ENCODE measurements at places on chromosomes 16 and 17.

- DNase-seq: no peak
Observed at GRCh38 chr16:29959293-29959692, 2.6 kb upstream of the TMEM219 start.

DNA sequence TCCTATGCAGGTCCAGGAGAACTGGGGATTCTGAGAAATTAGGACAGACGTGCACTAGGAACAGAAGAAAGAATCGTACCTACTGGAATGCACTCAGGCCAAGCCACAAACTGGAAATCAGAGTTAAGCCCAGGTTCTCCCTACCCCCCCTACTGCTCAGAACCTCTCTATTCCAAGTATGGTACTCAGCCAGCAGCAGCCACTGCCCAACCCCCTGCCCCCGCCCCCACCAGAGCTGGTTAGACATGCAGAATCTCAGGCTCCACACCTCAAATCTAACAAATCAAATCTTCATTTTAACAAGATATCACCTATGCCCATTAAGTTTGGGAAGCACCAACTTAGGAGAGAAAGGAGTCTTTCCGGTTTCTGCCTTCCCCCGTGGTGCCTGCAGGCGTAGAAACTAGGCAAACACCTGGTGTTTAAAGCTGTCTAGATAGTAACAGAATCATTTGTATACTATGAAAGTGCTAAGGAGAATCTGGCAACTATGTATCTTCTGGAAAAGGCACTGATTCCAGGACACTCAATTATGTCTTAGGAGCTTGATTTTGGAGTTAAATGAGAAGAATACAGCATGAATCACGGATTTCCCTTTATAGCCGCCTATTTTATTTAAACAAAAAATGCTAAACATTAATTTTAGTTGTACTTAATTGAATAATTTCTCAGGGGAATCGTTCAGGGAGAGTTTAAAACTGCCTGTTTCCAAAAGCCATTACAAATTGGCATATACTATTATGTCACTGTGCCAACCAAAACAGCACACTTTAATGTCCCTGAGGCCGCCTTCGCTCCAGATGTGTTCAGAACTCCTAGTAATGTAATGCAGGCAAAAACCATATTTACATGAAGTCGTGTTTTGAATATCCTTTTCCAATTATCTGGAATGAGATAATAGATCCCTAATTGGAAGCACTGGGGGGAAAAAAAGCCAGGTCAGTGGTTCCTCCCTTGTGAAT, 166.5 kb downstream of the STX8 start:
- no peak for DNase-seq

- DNase-seq: no peak
Observed at GRCh38 chr17:53719229-53719628, 103.5 kb upstream of the KIF2B start.

- DNase-seq: no peak
Observed at GRCh38 chr17:50480142-50480764, 1.6 kb downstream of the RSAD1 start.

DNA sequence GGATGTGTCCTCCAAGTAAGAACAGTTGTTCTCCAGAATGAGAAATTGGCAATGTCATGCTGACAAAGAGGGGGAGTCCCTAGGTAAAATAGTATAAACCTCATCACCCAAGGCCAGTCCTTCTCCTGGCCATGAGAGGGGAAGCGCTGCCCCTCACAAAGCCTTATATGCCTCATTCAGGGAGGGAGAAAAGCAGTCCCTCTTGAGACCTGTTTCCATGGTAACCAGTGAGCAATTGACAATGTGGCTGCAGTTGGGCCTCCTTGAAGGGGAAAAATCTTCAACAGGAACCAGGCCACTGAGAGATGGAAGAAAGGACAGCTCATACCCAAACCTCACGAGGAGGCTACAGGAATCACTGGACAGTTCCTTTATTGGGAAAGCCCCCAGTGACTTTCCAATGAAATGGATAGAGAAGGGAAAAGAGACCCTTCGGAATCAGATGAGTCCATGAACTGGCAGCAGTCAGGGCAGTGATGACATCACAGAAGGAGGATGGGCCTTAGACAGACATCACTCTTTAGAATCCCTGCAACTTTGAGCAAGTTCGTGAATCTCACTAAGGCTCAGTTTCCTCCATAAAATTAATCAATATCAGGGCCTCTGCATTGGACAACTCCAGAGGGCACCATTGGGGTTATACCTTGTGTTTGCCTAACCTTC, 275.7 kb downstream of the TOX3 start:
- DNase-seq: no peak

DNA sequence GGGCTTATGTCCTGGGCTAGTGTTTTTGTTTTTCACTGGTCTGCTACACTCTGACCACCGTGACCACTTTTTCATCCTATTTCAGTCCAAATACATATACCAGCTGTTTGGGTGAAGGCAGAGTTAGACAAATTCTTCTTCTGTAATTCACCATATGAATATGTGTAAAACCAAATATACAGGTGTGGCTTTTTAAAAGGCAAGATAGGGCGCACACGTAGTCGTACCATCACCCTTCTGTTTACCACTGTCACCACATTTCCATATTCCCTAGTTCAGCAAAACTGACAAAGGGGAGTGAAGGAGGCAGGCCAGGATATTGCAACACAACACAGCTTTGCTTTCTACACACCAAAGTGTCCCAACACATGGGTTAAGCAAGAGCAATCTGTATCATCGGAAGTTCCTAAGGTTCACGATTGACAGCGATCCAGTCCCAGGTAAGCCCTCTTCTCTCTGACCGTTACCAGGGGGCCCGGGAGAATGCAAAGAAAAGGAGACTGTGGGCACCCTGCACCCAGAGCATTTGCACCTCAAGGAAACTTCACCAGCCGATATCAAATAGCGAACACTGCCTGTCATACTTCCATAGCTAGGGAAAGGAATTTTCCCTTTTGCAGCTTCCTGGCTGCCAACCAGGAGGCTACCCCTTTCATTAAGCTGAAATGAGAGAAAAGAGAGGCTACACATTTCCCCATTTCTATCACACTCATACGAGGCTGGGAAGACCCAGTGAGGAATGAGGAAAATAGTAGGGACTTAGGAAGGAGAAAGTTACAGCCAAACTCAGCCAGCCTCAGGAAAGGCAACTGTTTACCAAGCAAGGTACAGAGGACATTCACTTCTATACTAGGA, 23.1 kb downstream of the CREBBP start:
- peak; percentile 42 for DNase-seq

GRCh38 chr17:55706808-55707773, 15.6 kb downstream of the TMEM100 start:
- DNase-seq: no peak

- no peak for DNase-seq
Observed at GRCh38 chr17:50523208-50523607, 9.3 kb upstream of the EPN3 start.

DNA sequence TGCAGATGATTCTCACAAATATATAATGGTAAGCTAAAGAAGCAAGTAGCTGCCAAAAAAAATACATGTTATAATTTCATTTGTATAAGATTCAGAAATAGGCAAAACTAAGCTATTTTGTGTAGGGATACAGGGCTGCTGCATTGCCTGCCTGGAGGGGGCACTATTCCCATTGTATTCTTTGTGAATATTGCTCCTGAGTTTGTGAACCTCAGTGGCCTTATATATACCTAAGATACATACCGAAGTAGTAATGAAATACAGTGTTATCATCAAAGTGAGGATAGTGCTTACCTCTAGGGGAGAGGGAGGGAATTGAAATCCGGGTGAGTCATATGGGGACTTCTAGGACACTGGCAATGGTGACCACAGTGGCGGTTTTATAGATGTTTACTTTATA, 53.5 kb downstream of the C17orf58 start:
- DNase-seq: peak; percentile 10

DNA sequence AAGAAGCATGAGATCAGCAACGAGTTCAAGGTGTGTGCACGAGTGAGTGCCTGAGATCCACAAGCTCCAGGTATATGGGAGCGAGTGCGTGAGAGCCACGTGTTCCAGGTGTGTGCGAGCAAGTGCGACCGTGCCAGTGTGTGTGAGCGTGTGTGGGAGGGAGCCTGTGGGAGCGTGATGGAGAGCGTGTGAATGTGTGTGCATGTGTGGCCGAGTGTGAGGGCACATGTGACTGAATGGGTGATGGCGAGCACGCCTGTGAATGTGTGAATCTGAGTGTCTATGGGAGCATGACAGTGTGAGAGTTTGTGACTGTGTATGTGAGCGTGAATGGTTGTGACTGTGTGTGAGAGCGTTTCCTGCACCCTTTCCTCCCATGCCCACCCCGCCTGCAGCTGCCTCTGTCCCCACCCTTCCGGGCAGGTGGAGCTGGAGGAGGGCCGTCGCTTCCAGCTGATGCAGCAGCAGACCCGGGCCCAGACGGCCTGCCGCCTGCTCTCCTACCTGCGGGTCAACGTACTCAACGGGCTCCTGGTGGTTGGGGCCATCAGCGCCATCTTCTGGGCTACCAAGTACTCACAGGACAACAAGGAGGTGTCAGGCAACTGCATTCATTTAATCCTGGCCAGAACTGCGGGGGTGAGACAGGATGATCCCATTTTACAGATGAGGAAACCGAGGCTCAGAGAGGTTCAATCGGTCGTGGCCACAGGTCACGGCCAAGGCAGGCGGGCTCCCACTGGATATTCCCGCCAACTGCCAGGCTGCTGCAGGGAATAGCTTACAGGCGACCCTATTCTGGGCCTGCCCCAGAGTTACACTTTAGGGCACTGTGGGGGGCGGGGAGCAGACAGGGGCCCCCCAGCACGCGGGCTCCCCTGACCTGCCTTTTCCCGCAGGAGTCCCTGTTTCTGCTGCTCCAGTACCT, 3.7 kb downstream of the TMC8 start:
- DNase-seq: peak; percentile 88

GRCh38 chr16:4053301-4053845, 62.9 kb downstream of the ADCY9 start:
- peak; percentile 5 for DNase-seq

DNA sequence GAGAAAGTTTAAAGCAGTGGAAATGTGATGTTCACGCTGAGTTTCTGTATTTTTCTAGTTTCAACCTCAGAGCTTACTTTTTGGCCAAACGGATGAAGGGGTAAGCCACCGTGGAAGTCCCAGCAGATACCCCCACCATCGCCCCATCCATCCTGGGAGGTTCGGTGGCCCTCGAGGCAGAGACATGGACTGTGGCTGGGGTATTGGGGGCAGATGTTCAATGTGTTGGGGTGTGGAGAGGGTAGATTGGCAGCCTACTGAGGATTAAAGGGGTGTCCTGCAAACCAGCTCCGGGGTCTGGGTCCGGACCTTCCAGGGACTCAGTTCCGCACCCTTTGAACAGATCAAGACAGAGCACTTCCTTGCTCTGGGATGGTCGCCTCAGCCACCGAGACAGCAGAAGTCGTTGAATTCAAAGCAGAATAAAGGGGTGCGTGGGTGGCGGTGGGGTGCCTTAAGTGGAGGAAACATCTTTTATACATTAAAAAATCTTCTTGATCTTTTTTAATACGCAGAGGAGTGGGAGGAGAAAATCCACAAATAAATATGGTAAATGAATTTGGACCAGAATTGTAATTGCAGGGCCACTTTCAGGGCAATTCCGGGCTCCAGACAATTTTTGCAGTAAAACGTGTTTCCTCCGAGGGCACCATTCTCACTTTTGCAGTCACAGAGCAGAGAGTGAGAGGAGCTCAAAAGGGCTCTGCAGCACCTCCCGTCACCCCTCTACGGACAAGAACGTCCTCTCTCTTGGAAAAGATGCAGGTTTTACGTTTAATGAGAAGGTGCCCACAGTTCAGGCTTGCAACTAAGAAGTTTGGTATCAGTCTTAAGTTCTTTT, 8.2 kb upstream of the CBX8 start:
- DNase-seq: no peak

DNA sequence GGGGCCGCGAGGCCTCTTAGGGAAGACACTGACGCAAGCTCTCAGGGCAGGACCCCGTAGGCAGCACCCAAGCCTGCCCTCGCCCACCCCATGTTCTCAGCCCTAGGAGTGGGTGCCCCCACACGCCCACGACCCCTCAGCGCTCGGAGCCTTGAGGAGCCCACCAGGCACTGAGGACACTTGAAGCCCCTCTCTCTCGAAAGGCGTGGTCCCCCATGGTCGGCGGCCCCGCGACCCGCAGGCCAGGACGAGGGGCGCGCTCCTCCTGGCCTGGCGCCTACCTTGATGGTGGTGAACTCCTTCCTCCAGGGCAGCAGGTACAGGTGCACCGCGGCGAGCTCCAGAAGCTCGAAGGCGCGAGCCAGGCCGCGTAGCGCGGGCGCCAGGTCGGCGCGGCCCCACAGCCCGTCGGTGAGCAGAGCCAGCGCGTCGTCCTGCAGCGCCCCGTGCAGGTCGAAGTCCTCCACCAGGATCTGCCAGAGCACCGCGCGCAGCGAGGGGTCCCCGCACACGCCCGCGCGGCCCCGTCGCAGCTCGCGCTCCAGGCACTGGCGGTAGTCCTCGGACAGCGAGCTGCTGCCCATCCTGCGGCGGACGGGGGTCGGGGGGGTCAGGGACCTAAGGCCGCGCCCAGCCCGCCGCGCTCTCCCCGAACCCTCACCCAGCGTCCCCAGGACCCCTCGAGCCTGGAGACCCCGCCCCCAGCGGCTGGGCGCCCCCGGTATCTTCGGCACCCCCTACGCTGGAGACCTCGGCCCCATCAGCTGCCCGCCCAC, 668 bp downstream of the SPATA2L start:
- DNase-seq: peak; percentile 58

GRCh38 chr17:82058230-82058854, 6.6 kb downstream of the GPS1 start:
- no peak for DNase-seq

DNA sequence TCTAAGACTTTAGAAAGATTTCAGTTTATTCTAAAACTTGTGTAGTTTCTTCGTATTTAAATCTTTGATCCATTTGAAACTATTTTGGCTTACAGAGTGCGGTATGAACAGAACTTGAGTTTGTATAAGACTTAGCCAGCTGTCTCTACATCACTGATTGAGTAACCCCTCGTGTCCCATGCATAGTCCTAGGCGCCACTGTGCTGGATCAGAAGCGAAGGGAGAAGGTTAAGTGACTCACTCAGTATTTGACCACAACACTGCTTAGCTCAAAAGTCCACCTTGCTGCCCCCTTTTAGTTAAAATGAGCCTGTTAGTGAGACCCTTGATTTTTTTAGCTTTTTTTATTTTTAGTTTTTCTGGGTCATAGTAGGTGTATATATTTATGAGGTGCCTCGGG, 28.4 kb downstream of the CD300LB start:
- no peak for DNase-seq

DNA sequence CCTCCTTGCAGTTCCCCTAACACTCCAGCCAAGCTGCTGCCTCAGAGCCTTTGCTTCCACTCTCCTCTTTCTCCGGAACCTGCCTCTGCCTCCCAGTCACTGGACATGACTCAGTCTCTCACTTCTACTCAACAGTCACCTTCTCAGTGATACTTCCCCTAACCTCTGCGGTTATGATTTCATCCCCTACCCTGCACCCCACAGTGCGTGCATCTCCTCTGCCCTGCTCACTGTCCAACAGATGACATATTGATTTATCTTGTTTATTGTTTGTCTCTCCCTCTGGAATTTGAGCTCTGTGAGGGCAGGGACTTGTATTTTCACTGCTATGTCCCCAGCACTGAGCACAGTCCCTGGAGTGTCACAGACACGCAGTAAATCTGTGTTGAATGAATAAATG, 100.7 kb downstream of the CYLD start:
- DNase-seq: no peak
